ENCODE measurements at places on chromosomes 4 and X. TPM values are rescaled to one million over a fixed set of nuclear protein-coding genes. Genes with fewer than 3 reads are reported as not detected.

GRCh38 chr4:10565166-10565780, 108.0 kb upstream of the ZNF518B start:
- no peak for DNase-seq

DNA sequence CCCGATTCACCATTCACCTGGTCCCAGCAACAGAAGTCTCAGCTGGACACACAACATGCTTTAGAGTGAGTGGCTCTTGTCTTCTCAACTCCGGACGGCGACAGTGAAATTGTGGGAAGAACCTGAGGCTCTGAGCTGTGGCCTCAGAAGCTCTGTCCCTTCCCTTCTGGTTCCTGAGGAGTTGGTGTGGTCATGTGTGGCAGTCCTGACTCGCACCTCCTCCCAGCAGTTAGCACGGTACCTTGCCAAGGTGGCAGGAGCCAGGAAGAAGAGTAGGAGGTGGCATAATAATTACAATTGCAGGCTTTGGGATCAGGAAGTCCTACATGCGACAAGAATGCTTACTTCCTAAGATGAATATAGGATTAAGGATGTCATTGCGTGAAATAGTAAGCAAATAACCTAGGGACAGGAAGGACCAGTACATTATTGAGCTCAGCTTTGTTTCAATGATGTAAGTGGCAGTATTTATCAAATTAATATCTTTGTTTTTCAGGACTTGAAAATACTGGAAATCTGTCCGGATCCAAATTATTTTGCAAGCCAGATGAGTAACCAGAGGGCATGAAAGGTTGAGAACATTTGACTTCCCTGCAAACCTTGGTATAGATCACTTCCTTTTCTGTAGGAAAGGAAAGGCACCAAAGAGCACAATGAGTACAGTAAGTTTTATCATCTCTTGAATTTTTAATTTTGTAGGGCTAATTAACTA, 21.1 kb downstream of the RNF4 start:
- no peak for DNase-seq

Gene PRMT9
- 13.7 TPM for total RNA-seq

DNA sequence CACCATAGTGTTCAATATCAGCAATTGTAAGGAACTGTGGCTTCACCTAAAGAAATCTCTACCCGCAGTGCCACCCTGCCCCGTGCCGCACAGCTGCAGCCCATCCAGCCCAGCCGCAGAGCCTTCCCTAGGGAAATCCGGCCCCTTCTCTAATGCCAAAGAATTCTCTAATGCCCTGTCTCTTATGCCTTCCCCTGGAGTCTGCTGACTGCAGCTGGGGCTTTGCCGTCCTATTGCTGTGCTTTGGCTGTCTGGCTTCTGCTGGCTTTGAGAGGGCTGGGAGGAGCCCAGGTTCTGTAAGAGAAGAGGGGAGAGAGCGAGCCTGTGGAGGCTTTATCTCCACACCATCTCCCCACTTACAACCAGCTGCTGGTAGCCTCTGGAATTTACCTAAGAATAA, 85.9 kb upstream of the HELT start:
- no peak for DNase-seq

DNA sequence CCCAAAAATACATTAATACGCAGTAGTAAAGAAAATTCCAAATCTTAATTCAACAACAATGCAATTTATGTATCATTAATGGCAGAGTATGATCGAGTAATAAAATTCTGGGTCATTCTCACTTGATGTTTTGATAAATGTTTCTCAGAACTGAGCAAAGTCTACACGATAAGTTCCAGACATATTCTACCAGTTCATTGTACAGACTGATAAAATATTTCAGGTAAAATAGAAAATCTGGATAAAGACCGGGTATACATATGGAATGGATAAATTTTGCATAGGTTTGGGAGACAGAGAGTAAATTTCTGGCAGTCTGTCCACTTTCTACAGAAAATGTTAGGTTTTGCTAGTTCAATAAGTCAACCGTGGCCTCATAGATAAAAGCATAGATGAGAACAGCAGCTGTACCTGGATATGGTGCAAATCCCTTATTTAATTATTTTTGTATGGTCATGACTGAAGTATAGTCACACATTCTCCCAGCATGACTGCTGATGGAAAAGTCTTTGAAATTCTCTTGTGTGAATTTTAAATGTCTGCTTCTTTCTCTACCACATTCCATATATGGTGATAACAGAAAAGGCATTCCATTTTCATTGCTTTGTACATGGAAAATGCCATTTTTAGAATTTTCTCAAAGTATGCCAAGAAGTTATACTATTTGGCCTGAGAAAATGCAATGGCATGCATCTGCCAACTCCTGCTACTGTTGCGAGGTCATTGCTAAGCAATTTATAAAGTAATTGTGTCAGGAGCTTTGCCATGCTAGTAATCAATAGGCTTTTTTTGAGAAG, 301.9 kb upstream of the ARSJ start:
- DNase-seq, result no peak

Gene SLC25A14
- 20.5 TPM for total RNA-seq

GRCh38 chrX:24229976-24230375, 80.4 kb downstream of the ZFX start:
- DNase-seq, result no peak

DNA sequence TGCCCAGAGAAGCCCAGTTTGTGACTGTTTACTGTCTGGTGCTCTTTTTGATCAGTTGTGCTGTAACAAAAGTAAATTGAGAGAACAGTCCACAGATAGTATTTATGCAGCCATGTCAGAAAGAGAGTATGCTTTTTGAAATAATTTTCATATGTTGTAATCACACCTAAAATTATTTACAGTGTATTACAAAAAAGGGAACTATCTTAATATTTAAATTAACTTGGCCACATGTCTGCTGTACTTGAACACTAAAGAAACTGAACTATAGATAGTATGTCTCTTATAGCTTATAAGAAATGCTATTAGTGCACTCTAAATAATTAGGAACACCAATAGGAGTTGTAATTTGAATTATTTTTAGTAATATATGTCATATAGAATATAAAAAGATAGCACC, 30.2 kb downstream of the KIAA0232 start:
- DNase-seq, result no peak

DNA sequence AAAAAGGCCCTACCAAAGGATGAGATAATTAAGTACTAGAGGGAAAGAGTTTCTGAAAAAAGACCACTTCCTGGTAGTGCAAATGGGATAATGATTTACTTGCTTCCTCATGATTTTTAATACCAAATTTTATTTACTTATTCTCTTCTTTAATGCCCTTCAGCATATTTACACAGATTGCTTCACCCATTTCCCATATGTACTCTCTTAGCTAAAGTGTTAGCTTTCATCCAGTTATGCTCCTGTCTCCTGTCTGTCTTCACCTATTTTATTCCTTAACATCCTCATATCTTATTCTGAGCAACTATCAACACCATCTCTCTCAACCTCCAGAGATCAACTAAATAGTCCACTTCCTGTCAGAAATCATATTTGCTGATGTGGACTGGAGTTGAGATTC, 183.2 kb upstream of the HS3ST1 start:
- no peak for DNase-seq

Data from natural killer cell (primary cell).